IMR-90 (cell line): ENCODE measurements at places on chromosomes 7 and 10. TPM values are rescaled to one million over a fixed set of nuclear protein-coding genes. Genes with fewer than 3 reads are reported as not detected.

ZNF804B gene
- total RNA-seq, result not detected in 2 replicates

SKIDA1 gene
- total RNA-seq, result 0.56 and 0.72 TPM in 2 replicates

SCART1 gene
- 0.28 and 0.54 TPM in 2 replicates for total RNA-seq

BLVRA gene
- 32.3 and 35.8 TPM in 2 replicates for total RNA-seq

PTPRZ1 gene
- not detected in 2 replicates for total RNA-seq

SLC13A1 gene
- not detected in 2 replicates for total RNA-seq

OR6V1 gene
- not detected in 2 replicates for total RNA-seq

C10orf143 gene
- 0.36 and 0.56 TPM in 2 replicates for total RNA-seq

RET gene
- total RNA-seq, result 0.18 and 0.28 TPM in 2 replicates

SEMA3A gene
- total RNA-seq, result 187 and 213 TPM in 2 replicates

C7orf57 gene
- not detected in 2 replicates for total RNA-seq

PNLIPRP3 gene
- not detected in 2 replicates for total RNA-seq
